Central memory CD4-positive, alpha-beta T cell (primary cell): ENCODE measurements at places on chromosomes 4 and X.
A peak's percentile ranks its signal among the peaks of the same experiment; 100 is the strongest.

DNA sequence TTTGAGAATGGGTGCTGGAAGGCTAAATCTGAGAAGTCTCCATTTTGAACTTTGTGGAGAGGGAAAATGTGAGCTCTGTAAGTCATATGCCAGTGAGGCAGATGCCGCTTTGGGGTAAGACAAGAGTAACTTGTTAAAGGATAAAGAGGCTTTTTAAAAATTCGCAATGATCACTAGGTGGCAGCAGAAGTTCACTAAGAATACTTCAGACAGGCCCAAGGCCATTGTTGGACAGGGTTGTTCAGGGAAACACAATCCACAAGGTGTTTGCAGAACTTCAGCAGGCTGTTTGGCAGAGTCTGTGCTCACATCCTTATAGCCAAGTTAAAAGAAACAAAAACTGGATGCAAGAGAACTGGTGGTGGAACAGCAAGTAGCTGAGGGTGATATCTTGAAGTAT, 13.7 kb upstream of the PIGA start:
- DNase-seq = peak; percentile 14

GRCh38 chr4:120765260-120765680, 157.3 kb downstream of the PRDM5 start:
- no peak for DNase-seq

DNA sequence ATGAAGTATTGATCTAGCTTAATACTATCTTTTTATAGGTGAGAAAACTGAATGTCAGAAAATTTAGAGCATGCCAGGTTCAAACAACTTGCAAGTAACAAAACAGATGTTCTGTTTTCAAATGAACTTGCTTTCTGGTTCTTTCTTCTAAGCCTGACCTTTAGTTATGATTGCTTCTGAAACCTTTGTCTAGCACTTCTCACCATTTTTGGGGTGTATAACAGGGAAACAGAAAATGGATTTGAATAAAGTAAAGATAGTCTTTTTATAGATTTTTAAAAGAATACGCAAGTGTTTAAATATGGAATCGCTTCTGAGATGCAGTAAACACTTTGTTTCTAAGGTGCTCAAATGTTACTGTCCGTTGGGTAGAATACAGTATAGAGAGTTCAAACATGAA, 687.2 kb upstream of the CPEB2 start:
- no peak for DNase-seq

GRCh38 chr4:37400241-37400881, 155.8 kb downstream of the NWD2 start:
- no peak for DNase-seq

DNA sequence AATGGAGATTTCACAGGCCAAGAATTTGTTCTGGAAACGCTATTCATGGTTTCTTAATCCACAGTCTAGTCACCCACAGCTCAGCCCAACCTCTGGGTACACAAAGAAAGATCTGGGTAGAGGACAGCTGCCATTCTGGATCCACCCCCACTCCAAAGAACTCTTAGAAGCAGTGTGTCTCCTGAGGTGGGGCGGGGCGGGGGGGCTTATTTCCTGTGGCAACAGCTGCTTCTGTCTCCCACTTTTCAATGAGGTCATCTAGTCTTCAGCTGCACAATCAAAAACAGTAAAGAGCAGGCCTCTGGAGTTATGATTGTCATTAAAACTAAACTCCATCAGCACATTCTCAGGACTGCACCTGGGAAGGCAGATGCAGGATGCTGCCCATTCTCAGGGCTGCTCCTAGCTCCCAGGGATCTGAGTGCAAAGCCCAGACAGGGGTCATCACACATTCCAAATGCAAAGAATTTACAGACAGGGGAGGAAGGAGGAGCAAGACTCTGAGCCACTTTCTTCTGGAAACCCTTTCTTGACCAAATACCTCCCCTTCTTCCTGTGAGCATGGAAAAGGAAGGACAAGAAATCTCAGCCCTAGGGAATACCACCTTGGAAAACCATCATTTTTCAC, 207.3 kb downstream of the HS6ST2 start:
- no peak for DNase-seq

DNA sequence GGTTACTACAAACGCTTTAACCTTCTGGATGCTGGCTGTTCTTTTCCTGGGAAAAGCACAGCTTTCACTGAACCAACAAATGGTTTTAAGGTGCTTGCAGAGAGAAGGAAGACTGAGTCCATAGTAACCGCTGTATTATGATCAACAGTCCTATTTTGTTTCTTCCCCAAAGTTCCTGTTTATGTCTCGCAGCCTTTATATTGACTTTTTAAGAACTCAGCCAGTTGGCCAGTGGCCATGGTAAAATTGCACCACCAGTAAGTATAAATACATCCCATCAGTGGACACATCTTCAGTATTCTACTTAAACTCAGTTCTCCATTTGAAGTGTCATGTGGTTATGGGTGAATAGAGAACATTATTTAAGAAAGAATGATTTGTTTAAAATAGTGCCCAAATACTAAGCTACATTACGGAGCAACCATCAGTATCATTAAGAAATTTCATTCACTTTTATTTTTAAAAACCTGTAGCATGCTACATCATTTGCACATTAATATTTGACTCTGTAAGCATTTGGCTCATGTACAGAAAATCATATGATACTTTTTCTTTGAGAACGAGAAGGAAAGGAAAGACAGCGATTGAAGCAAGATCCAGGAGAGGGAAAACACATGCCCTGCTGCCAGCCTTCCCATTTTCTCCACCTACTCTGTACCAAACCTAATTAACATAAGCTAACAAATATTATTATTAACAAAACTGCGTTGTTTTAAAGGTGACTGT, 287.0 kb downstream of the ARHGAP24 start:
- no peak for DNase-seq

- peak; percentile 31 for DNase-seq
These were observed 28.4 kb upstream of the TNIP3 start for GRCh38 chr4:121192480-121192879.

GRCh38 chr4:125663896-125664767, 349.4 kb downstream of the FAT4 start:
- DNase-seq = no peak

DNA sequence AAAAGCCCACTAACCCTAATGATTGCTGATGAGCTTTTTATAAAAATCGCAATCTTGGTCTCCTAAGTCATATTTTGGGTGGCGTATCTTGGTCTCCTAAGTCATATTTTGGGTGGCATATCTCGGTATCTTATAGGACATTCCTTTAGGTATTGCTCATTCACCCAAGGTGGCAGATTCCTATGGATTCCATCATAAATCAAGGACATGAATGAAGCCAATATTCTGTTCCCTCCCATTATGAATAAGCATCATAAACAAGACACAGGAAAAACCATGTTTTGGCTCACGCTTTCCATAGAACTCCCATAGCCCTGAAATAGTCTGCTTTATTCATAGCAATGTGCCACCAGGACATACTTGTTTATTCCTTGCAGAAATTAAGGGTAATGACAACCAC, 95.0 kb upstream of the CD99 start:
- DNase-seq = no peak

GRCh38 chrX:151982222-151982621, 7.7 kb upstream of the GABRE start:
- no peak for DNase-seq

DNA sequence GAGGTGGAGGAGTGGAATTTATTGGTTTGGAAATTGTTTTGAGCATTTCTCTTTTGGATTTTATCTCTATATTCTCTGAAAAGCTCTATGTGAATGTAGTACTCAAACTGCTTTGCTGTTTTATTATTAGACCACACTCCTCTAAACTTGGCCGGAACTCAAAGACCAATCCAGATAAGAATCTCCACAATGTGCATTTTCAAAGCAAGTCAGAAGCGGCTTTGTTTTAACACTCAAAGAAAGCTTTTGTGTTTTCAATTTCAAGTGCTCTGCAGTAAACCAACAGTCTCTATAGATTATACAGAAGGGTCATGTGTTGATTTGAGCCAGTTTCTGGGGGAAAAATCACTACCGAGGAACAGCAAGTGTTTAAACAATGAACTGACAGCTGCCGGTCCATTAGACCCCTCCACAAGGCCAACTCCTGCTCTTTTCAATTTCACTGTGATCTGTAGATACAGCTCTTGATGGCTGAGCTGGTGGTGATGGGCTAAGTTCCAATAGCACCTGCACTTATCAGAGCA, 79.4 kb downstream of the FTHL17 start:
- DNase-seq = no peak

- DNase-seq = no peak
These were observed 458.1 kb downstream of the STIM2 start for GRCh38 chr4:27318740-27319139.

- DNase-seq = no peak
These were observed 136.7 kb downstream of the GPR143 start for GRCh38 chrX:9628779-9629493.

- DNase-seq = no peak
These were observed 68.9 kb downstream of the ENOX2 start for GRCh38 chrX:130834149-130834548.

- DNase-seq = no peak
These were observed 98.1 kb upstream of the PJA1 start for GRCh38 chrX:69263251-69263820.

DNA sequence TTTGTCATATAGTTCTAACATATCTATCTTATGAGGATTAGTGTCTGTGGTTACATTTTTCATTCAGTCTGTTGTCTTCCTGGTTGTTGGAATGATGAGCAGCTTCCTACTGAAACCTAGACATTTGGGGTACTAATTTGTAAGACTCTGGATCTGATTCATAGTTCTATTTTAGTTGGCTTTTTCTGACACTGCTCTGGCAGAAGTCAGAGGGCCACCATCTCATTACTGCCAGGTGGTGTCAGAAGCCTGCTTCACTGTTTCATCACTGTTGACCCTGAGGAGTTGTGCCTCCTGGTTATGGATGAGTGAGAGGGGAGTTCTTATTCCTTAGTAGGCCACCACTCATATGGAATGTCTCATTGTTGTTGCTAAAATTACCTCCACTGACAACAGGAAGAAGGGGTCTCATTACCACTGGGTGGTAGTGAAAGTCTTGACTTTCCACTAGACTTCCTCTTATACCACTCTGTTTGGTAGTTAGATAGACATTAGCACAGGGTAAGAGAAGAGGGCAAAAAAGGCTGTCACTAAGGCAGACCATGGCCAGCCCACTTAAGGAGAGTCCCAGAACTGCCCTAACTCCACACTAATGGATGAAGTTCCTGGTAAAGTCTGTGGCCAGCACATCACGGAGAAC, 395.2 kb downstream of the SPOCK3 start:
- DNase-seq = no peak

GRCh38 chr4:102253860-102254259, 91.4 kb downstream of the SLC39A8 start:
- no peak for DNase-seq

DNA sequence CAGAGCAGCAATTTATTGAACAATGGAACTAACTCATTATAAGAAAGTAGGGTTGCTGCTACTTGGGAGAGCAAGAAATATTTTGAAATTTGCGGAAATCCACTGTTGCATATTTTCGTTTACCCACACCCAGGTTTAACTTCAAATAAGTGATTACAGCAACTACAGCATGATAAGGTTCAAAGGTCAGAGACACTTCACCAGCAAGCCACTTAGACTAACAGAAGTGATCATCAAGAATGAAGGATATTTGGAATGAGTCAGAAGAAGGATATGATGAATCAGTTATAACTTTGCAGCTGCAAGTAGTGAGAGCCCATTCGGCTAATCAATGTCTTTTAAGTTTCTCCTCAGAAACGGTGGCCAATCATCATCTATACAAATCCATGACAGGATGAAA, 199.3 kb downstream of the TMA16 start:
- no peak for DNase-seq

- no peak for DNase-seq
These were observed 13.0 kb upstream of the ARX start for GRCh38 chrX:25028726-25029125.

DNA sequence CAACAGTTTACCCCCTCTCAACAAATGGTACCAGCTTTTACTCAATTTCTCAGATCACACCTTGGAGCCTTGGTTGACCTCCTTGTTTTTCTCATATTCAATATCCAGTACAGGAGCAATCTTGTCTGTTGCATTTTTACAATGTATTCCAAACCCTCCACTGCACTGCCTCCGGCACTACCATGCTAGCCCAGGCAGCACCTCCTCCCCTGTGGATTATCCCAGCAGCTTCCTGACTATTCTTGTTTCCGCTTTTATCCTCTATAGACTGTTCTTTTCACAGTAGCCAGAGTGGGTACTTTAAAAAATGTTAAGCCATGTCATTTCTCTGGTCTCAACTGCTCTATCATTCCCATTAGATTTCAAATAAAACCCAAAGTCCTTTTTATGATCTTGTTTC, 253.4 kb upstream of the GPRIN3 start:
- no peak for DNase-seq

GRCh38 chr4:30962939-30963338, 242.8 kb downstream of the PCDH7 start:
- DNase-seq = no peak

- no peak for DNase-seq
These were observed 492.3 kb upstream of the FAM241A start for GRCh38 chr4:111652986-111653385.

- DNase-seq = no peak
These were observed 1697.0 kb downstream of the PCDH7 start for GRCh38 chr4:32417113-32417704.

DNA sequence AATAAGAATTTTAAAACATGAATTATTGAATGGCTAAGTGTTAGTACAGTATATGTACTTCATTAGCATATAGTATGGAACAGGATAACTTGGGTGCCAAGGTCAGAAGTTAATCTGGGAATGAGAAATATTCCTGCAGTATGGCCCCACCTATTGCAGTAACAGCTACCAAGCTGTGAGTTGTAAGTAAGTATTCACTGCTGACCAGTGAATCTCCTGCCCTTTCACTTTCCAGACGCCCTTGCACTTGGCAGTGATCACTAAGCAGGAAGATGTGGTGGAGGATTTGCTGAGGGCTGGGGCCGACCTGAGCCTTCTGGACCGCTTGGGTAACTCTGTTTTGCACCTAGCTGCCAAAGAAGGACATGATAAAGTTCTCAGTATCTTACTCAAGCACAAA, 105.1 kb downstream of the NFKB1 start:
- no peak for DNase-seq

- DNase-seq = no peak
These were observed 1102.1 kb upstream of the LCORL start for GRCh38 chr4:19123681-19124080.

GRCh38 chr4:88054229-88054628, 46.8 kb downstream of the PKD2 start:
- no peak for DNase-seq
